ENCODE measurements at places on chromosomes 4 and X.

- no peaks in the 10 kb centered on the region for H3K36me3 ChIP-seq
- no peaks in the 10 kb centered on the region for H3K27me3 ChIP-seq
- DNase-seq, result no peak
These were observed 717.2 kb upstream of the ADGRL3 start for GRCh38 chr4:60482921-60483351.

DNA sequence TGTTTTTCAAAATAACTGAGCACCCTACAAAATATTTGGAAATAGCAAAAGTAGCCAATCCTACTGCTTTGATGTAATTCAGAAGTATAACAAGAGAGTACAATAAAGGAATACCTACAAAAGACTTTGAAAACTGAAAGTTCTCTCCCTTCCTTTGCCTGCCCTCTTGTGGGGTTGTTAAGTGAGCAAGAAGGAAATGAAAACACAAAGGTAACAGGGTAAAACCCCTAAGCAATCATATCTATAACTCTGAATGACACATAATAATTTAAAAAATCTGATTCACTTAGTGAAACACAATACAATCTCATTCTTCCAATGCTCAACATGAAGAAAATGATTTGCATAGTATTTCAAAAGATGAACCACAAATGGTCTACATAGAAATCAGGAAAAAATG is 98.2 kb downstream of the FRYL start:
- H3K4me3 ChIP-seq, result no peak overlapping the region
- peaks cover 4% of the 10 kb centered on the region for H3K36me3 ChIP-seq
- no peak for DNase-seq

DNA sequence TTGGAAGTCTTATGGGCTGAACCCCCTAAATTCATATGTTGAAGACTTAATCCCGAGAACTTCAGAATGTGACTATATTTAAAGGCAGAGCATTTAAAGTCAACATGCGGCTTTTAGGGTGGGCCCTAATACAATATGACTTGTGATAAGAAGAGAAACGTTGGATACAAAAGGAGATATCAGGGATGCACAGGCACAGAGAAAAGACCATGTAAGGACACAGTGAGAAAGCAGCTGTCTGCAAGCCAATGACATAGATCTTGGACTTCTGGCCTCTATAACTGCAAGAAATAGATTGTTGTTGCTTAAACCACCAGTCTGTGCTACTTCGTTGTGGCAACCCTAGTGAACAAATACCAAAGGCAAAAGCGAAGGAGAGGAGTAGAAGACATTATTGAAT is 42.2 kb downstream of the GABRG1 start:
- no peaks in the 10 kb centered on the region for H3K36me3 ChIP-seq
- H3K4me3 ChIP-seq, result no peak overlapping the region
- DNase-seq, result no peak
- no peak overlapping the region for H3K27ac ChIP-seq
- H3K4me1 ChIP-seq, result no peaks in the 10 kb centered on the region

GRCh38 chr4:29596228-29596627 is 1123.9 kb upstream of the PCDH7 start:
- no peaks in the 10 kb centered on the region for H3K27me3 ChIP-seq
- H3K27ac ChIP-seq, result no peak overlapping the region
- H3K4me1 ChIP-seq, result no peaks in the 10 kb centered on the region
- DNase-seq, result no peak
- no peaks in the 10 kb centered on the region for H3K36me3 ChIP-seq
- no peak overlapping the region for H3K4me3 ChIP-seq

GRCh38 chrX:40470830-40471429 is 109.8 kb upstream of the ATP6AP2 start:
- H3K4me3 ChIP-seq, result no peak overlapping the region
- H3K27ac ChIP-seq, result no peak overlapping the region
- no peaks in the 10 kb centered on the region for H3K4me1 ChIP-seq
- DNase-seq, result no peak

DNA sequence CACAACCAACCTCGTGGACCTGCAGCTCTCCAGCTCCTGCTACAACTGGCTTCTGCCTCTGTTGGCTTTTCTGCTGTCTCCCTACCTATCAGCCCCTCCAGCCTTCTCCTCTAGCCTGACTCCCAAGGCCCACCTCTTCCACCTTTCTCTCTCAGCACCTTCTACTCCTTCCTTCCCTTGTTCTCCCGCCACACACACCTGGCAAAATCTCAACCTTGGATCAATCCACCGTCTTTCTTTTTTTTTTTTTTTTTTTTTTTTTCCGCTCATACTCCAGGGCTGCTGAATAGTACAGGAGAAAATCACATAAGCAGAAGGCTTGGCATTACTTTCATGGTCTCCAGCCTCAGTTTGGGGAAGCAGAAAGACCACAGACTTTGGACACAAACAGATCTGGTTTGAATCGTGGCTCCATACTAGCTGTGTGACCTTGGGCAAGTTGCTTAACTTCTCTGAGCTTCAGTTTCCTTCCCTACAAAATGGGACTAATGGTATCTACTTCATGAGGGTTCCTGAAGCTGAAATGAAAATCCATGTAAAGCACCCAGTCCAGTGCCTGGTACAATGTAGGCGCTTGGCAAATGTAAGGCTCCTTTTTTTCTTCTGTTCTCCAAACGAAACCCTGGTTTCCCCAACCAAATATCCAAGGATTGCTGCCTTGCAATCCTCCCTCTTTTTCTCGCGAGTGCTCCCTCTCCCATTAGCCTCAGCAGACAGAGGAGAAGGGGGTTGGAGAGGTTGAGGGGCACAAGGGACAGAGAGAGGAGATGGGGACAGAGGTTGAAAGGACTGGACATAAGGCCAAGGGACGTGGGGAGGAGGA is 1.7 kb downstream of the FGD1 start:
- no peaks in the 10 kb centered on the region for H3K27me3 ChIP-seq
- no peak overlapping the region for H3K27ac ChIP-seq
- no peak for DNase-seq
- no peaks in the 10 kb centered on the region for H3K36me3 ChIP-seq
- H3K4me3 ChIP-seq, result peak overlapping the region; percentile 71

DNA sequence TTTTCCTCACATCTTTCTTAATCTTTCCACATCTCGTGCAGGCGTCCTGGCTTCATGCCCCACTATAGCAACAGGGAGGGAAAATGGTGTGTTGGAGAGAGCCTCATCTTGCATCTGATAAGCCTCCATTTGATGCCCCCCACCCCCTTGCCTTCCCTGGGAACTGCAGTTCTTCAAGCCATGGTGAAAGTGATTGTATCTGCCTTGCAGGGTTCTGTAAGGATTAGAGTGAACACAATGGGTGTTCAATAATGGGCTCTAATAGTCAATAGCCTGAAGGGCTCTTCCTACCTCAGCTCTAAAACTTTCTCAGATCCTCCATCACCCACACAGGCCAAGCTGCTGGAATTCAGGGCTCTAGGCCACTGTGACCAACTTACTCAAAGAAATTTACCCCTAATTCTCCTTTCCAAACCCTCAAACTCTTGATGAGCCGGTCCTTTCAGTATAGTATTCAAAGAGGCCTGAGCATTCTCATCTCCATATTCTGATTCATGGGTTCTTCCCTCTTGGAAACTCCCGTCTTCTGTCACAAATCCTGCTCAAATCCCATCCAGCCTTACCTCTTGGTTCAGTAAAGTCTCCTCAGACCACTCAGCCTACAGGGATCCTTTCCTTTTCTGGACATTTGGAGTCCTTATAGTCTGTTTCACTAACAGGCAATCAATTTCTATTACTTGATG is 128.3 kb upstream of the TRIM2 start:
- DNase-seq, result no peak
- H3K27ac ChIP-seq, result no peak overlapping the region
- H3K4me1 ChIP-seq, result no peaks in the 10 kb centered on the region
- no peaks in the 10 kb centered on the region for H3K27me3 ChIP-seq
- no peaks in the 10 kb centered on the region for H3K36me3 ChIP-seq

DNA sequence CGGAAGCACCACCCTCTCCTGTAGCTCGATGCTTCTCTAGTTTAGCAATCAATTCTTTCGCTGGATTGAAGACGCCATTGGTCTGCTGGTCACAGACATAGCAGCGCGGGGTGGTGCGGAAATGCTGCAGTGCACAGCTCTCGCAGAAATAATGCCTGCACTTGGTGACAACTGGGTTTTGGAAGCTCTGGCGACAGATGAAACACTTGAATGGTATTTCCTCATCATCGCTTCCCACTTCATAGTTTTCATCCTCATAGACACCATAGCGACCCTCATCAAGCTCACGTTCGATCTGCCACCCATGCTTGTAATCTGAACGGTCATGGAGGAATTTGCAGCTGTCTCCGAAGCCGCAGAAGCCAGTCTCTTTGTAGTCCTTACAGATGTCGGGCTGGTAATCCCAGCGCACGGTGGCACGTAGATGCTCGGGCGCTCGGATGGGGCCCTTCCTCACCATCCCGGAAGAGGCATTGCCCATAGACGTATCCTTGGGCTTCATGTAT is 854 bp downstream of the RNF113A start:
- H3K36me3 ChIP-seq, result peaks cover 8% of the 10 kb centered on the region
- no peaks in the 10 kb centered on the region for H3K27me3 ChIP-seq
- H3K4me1 ChIP-seq, result no peaks in the 10 kb centered on the region
- no peak for DNase-seq

GRCh38 chr4:83679254-83679653 is 143.3 kb downstream of the GPAT3 start:
- no peak overlapping the region for H3K27ac ChIP-seq
- no peaks in the 10 kb centered on the region for H3K4me1 ChIP-seq
- H3K4me3 ChIP-seq, result no peak overlapping the region
- no peaks in the 10 kb centered on the region for H3K36me3 ChIP-seq
- DNase-seq, result no peak
- H3K27me3 ChIP-seq, result no peaks in the 10 kb centered on the region

DNA sequence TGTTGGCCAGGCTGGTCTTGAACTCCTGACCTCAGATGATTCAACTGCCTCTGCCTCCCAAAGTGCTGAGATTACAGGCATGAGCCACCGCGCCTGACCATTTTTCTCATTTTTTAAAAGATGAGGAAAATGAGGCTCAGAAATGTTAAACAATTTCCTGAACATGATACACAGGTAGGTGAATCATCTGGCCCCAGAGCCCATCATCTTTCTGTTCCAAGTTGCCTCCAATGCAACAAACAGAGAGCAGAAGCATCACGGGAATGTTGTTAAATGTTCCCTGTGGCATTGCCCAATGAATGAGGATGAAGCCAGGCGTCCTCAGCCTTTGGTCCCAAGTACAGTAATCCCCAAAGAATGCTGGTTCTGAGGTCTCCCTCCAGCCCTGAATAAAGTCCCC is 31.3 kb upstream of the ANXA5 start:
- peaks cover 15% of the 10 kb centered on the region for H3K4me1 ChIP-seq
- H3K27me3 ChIP-seq, result no peaks in the 10 kb centered on the region
- H3K4me3 ChIP-seq, result no peak overlapping the region
- no peaks in the 10 kb centered on the region for H3K36me3 ChIP-seq

- no peaks in the 10 kb centered on the region for H3K4me1 ChIP-seq
- DNase-seq, result no peak
- no peaks in the 10 kb centered on the region for H3K36me3 ChIP-seq
These were observed 71.8 kb downstream of the NBDY start for GRCh38 chrX:56800801-56801200.

- no peaks in the 10 kb centered on the region for H3K4me1 ChIP-seq
- H3K27me3 ChIP-seq, result no peaks in the 10 kb centered on the region
- H3K36me3 ChIP-seq, result peaks cover 81% of the 10 kb centered on the region
- DNase-seq, result no peak
- H3K4me3 ChIP-seq, result no peak overlapping the region
- H3K27ac ChIP-seq, result no peak overlapping the region
These were observed 23.1 kb upstream of the NAP1L5 start for GRCh38 chr4:88720451-88721428.

DNA sequence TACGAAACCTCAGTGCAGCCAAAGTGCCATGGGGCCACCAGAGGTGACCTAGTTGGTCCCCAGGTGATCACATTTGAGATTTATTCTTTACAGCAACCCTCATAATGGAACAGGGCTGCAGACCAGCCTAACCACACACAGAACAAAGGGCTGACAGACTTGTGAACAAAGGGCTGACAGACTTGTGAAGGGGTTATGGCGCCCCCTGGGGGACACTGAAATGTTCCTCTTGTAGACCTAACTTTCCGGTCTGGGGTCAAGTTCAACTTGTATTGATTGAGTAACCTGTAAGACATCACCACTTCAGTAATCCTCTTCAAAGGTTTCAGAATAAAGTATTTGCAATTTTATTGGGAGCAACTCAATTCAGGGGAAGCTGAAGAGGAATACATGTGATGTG is 175.9 kb upstream of the RPS6KA3 start:
- H3K36me3 ChIP-seq, result no peaks in the 10 kb centered on the region
- H3K4me3 ChIP-seq, result no peak overlapping the region
- H3K27ac ChIP-seq, result no peak overlapping the region
- DNase-seq, result peak; percentile 40
- no peaks in the 10 kb centered on the region for H3K4me1 ChIP-seq

GRCh38 chr4:4555916-4556315 is 14.1 kb upstream of the STX18 start:
- no peak overlapping the region for H3K27ac ChIP-seq
- H3K27me3 ChIP-seq, result no peaks in the 10 kb centered on the region
- H3K4me1 ChIP-seq, result no peaks in the 10 kb centered on the region
- H3K36me3 ChIP-seq, result peaks cover 9% of the 10 kb centered on the region
- DNase-seq, result no peak

DNA sequence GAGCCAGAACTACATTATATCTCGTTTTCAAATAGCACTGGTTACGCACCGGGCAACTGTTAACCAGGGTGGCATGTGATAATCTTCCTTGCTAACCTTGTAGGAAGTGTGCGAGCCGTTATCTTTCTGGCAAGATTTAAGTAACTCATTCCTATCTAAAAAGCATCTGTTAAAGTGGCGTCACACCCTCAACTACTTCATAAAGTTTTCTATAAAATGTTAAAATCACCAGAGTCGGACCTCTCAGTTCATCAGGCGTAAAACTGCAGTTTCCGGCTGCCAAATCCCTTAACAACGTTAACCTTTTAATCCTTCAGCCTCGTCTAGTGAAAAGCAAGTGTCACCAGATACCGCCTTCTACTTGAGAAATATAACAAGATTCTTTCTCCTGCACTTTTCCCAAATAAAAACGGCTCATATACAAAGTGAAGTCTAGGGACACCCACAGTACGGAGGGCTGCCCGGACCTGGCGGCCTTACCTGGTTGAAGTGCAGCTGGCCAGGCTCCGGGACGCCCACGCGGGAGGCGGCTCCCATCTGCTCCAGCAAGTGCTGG is 1.2 kb downstream of the SLC39A8 start:
- H3K27ac ChIP-seq, result no peak overlapping the region
- DNase-seq, result no peak
- H3K27me3 ChIP-seq, result no peaks in the 10 kb centered on the region
- H3K4me1 ChIP-seq, result no peaks in the 10 kb centered on the region
- peak overlapping the region; percentile 43 for H3K4me3 ChIP-seq
- H3K36me3 ChIP-seq, result no peaks in the 10 kb centered on the region

- DNase-seq, result no peak
- no peaks in the 10 kb centered on the region for H3K36me3 ChIP-seq
- H3K27me3 ChIP-seq, result no peaks in the 10 kb centered on the region
- no peak overlapping the region for H3K27ac ChIP-seq
- H3K4me3 ChIP-seq, result no peak overlapping the region
- no peaks in the 10 kb centered on the region for H3K4me1 ChIP-seq
These were observed 36.6 kb upstream of the SH3D19 start for GRCh38 chr4:151361966-151362365.
